Eye (tissue), 1 donor: ENCODE measurements at places on chromosomes 16 and 17.

DNA sequence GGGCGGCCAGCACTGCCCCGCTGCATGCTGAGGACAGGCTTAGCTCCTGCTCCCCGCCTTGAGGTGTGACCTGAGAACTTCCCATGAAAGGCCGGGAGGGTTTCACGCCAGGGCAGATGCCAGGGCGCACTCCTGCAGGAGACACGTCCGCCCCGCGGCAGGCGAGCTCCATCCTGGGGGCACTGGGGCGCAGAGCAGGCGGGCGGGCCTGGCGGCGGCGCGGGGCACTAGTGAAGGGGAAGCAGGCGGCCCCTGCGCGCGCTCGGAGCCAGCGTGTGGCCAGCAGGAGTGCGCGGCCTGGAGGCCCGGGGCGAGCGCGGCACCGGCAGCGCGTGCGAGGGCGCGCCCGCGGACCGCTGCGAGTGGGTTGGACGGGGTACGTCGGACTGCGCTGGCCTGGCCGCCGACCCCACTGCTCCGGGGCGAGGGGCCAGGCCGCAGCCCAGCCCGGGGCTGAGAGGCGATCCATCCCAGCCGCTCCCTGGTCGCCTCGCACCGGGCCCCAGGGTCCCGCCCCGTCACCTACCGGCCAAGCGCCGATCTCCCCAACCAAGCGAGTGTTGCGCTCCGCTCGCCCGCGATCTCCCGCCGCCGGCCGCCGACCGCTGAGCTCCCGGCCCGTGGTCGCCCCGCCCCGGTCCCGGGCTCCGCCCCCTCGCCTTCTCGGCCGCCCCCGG is at the start of gene MAP3K14:
TSS of gene MAP3K14 (minus strand) at position 587 of the 677 bp plus-strand sequence. CDS start 26,275 bp downstream, outside the sequence.
- peak; percentile 92 for DNase-seq

DNA sequence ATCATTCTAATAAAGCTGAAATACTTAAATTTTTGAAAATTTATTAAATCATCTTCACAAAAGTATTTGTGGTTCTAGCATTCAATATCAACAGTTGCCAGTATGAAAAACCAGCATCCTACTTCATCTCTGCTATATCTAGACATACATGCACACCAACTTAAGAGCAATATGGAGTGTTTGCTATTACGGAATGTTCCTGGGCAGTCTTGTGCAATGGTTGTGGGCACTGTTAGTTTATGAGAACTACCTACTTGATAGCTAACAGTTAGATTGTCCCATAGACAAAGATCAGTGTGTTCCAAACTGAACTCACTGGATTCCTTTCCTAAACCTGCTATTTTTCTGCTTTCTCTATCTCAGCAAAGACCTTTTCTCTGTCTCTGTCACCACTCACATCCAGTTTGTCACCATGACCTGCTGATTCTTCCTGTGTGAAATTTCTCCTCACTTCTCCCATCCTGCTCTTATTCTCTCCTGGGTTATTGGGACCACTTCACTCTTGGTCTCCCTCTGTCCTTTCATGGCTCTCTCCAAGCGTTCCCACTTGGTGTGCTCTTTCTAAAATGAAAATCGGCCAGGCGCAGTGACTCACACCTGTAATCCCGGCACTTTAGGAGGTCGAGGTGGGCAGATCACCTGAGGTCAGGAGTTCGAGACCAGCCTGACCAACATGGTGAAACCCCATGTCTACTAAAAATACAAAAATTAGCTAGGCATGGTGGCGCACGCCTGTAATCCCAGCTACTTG is 27.7 kb downstream of the CNTROB start:
- DNase-seq = no peak

- no peak for DNase-seq
Measured at GRCh38 chr17:59771093-59771492, 63.6 kb downstream of the VMP1 start.

DNA sequence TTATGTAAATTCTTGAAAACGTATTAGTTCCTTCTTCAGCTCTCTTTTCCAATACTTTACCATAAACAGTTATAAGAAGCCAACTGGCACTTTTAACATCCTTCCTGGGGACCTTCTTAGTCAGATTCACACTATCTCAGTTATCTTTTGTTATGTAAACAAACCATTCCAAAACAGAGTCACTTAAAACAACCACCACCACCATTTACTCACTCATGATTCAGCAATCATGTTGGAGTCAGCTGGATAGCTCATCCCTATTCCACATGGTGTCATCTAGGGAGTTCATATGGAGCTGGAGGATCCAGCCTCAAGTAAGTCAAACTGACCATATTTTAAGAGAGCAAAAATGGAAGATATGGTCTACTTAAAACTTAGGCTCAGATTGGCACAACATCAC is 240.3 kb upstream of the IRX3 start:
- no peak for DNase-seq

DNA sequence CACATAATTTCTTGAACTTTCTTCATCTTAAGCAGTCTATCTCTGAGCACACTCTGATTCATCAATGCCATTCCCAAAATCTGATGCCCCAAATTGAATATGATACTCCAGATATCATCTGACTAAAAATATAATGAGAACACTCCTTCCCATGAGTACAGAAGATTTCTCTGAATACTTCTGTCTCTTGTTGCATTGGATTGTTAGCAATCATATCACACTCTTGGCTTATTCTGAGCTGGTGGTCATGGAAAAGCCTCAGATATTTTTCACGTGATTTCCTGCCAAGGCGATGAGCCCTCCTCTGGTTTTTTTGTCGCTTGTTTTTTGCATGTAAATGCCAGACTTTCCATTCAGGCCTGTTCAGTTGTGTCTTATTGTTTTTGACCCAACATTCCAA is 87.2 kb downstream of the NOG start:
- DNase-seq = no peak

DNA sequence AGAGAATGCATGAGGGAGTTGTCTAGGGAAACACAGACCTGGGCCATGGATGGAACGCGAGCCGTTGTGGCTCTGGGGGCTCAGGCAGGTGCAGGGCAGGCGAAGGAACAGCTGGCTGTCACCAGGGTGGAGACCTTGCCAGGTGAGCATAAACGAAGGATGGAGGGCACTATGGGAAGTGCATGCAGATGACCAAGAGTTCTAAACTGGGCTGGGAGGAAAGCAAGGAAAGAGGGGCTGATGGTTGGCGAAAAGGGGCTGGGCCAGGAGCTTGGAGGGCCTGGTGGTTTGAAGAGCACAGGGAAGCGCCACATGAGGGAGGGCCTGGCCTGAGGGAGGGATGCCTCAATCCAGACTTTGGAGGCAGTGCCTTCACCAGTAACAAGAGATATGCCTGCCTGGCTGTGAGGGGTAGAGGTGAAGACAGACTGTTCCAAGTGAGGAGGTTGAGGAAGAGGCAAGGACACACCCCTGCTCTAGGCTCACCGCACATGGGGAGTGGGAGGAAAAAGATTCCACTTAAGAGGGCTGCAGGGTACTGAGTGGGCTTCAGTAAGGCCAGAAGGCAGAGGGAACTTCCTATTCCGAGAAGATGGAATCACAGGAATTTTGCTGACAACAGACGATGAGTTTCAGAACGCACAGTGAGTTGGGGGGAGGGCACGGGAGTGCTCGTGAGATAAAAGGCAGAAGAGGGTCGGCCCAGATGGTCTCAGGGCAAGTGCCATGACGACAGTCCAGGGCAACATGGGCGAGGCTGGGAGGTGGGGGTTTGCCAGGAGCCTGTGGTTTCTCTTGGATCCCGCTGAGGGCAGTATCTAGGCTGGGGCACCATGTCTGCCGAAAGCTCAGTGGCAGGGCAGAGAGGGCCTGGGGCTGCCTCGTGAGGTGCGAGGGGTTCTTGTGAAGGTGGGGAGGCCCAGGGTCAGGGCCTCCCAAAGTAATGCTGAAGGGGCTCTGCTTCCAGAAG is 20.6 kb downstream of the B9D1 start:
- DNase-seq = no peak

DNA sequence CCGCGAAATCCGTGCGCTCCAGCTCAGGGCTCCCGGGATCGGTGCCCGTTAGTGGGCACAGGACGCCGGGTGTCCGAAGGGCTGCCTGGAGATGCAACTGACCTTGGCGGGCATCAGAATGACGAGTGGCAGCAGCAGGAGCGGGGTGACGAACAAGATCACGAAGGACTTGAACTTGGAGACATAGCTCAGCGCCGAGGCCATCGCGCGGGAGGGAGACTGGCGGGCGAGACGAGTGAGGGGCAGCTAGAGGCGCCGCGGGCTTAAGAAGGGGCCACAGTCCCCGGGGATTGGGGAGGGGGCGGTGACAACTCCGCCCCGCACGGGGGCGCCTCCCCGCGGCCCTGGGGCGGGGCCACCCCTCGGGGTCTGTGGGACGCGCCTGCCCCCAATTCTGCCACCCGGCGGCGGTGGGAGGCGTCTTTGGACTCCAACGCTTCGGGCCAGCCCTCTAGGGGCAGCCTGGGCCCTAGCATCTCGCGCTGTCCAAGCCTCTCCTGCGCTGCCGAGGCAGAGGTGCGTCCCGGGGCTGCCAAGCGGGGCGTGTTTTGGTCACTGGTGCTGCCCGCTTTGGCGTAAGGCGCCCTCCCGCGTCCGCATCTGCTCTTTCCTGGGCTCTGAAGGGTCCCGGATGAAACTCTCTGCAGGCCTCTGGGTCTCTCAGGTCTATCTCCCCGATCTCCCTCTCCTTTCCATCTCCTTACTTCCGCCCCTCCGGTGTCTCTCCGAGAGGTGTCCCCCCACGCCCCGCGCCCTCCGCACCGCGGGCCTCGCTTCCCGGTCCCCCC is at the start of gene SLC13A5:
TSS of gene SLC13A5 (minus strand) at position 240 of the 788 bp plus-strand sequence. CDS start at position 204, 36 bp downstream.
- DNase-seq = peak; percentile 83

GRCh38 chr17:40373324-40373723 is 8.8 kb upstream of the GJD3 start:
- DNase-seq = no peak

GRCh38 chr16:2531371-2531695 is at the start of gene CEMP1:
Gene CEMP1 (minus strand): TSS chr16:2531408. CDS start chr16:2531073, 335 bp downstream.
- DNase-seq = no peak

GRCh38 chr16:74298104-74298503 is 1.5 kb downstream of the PSMD7 start:
- DNase-seq = no peak

GRCh38 chr16:10040136-10041080 is 141.8 kb downstream of the GRIN2A start:
- no peak for DNase-seq

DNA sequence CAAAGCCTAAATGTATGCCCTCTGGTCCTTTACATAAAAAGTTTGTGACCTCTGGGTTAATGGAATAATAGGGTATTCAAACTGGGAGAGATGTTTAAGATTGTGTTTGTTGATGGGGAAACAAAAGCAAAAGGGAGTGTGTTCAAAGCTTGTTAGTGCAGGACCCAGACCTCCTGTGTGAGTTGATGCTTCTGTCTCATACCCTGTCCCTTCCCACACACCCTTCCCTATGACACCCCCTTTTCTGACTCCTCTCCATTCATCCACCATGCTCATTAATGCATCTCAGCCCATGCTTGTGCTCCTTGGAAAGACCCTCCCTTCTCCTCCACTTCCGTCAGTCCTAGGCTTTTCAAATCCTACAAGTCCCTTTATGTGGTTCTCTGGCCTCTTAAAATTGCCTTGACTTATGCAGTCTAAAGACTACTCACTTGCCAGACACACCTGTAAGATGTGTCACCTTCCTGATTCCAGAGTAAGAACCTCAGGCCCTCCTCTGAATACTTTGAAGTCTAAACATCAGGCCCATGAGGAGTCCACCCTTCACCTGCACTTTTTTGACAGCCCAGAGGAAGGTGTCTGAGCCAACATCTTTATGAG is 128.0 kb upstream of the CACNG5 start:
- DNase-seq = no peak

DNA sequence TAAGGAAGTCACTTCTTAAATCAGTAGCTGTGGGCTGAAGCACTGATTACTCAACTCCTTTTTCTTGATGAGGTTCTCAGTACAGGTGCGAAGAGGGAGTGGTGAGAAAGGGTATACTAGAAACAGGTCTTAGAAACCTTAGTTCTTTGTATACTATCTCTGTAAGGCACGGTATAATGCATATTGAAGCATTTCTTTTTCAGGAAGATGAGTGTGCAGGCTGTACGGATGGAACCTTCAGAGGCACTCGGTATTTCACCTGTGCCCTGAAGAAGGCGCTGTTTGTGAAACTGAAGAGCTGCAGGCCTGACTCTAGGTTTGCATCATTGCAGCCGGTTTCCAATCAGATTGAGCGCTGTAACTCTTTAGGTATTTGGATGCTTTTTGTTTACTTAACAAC is 39.2 kb downstream of the CYLD start:
- no peak for DNase-seq

- DNase-seq = peak; percentile 78
Measured at GRCh38 chr17:64202683-64203344, 60.2 kb downstream of the TEX2 start.

- no peak for DNase-seq
Measured at GRCh38 chr16:80002261-80002660, 401.7 kb upstream of the MAF start.
